Sigmoid colon (tissue), 7 donors: ENCODE measurements at places on chromosomes 16 and 17. TPM values are rescaled to one million over a fixed set of nuclear protein-coding genes. Genes with fewer than 3 reads are reported as not detected.

ALOXE3 gene
- not detected for polyA plus RNA-seq

KCNJ18 gene
- polyA plus RNA-seq: not detected

ADAM11 gene
- not detected for polyA plus RNA-seq

TBX2 gene
- 3.6 TPM for polyA plus RNA-seq

MYH1 gene
- polyA plus RNA-seq: 0.60 TPM
